ENCODE measurements at places on chromosomes 7 and 10. TPM values are rescaled to one million over a fixed set of nuclear protein-coding genes. Genes with fewer than 3 reads are reported as not detected.

GRCh38 chr10:117175215-117175900 lies 21.9 kb upstream of the KCNK18 start:
- no peak for DNase-seq

CPEB3 gene
- polyA plus RNA-seq, result 3.0 TPM

HOXA5 gene
- polyA plus RNA-seq, result 86.2 TPM

DNA sequence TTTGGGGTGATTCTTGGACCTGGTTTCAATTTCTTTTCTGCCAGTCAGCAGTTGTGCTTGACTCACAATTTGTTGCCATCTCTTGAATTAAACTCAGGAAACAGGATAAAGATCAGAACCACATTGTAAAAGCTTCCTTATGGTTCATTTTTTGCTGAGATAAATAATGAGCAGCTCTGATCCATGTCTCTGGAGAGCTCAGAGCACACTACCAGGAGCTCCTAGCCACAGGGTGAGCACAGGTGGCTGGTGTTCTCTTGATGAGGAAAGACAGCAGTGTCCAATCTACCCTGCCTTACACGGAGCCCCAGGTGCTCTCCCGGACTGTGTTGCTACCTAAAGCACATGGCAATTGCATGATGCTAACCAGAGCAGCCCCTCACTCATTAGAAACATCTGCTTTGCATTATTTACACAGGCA lies 17.2 kb upstream of the FAM170B start:
- no peak for DNase-seq

DNA sequence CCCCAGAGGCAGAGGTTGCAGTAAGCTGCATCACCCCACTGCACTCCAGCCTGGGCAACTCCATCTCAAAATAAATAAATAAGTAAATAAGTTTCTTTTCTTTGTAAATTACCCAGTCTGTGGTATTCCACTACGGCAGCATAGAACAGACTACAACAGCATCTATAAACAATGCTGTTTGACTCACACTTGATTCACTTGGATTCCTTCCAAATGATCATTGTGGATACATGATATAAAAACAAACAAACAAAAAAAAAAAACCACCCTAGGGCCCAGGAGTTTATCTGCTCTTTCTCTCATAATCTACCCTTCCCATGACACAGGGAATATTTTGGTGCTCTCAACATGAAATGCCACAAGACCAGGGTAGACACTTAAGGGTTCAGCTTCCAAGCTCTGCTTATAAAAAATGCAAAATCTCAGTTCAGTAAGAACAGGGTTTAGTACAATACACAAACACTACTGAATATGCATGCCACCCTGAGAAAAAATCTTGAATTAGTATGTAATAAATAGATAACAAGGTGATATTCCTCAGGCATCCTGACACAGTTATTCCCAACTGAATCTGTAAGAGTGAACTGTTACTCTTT lies 200.9 kb downstream of the FAM107B start:
- DNase-seq, result no peak

DNA sequence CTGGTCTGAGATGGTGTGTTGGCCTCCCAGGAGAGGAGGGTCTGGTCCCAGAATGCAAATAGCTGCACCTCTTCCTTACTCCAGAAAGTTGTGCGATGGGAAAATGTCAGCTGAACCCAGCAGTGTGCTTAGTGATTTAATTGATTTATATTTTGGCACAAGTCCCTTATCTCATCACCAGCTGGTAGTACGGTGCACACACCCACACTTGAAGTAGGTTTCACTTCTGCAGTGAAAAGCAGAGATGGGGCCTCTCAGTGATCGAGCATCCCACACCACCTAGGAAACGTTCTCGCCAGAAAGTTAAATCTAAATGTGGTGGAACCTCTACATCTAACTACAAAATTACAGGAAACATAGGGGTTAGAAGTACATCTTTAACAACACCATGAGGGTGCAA lies 80.4 kb downstream of the UBE3C start:
- DNase-seq, result no peak
